ENCODE measurements at places on chromosomes 4 and X.

DNA sequence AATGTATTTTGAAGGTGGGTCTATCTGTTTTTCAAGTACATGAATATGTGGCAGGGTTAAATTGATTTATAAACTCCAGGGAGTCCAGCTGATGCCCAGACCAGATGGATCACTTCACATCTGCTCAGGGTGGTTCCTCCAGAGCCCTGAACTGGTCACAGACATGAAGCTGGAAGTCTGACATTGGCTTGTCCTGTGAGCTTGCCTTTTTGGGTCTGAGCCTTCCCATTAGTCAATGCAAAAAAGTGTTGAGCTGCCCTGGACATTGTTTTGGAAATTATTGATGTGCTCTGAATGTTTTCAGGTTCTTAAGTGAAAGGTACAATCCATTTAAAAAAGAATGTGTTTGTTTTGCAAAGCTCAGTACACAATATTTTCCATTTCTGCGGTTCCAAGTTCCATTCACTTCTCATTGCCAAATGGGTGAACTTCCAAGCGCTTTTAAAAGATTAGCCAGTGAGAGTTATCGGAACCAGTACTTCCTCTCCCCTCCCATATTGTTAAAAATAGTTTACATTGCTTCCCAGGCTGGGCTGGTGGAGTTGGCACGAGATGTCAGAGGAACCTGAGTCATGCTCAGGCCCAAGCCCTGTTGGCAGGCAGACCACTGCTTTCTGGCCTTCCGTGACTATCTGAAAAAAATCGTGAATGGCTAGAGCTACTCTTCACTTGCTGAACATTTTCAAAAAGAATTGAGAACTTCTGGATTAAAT lies 52.1 kb downstream of the PDGFRA start:
- DNase-seq = no peak

DNA sequence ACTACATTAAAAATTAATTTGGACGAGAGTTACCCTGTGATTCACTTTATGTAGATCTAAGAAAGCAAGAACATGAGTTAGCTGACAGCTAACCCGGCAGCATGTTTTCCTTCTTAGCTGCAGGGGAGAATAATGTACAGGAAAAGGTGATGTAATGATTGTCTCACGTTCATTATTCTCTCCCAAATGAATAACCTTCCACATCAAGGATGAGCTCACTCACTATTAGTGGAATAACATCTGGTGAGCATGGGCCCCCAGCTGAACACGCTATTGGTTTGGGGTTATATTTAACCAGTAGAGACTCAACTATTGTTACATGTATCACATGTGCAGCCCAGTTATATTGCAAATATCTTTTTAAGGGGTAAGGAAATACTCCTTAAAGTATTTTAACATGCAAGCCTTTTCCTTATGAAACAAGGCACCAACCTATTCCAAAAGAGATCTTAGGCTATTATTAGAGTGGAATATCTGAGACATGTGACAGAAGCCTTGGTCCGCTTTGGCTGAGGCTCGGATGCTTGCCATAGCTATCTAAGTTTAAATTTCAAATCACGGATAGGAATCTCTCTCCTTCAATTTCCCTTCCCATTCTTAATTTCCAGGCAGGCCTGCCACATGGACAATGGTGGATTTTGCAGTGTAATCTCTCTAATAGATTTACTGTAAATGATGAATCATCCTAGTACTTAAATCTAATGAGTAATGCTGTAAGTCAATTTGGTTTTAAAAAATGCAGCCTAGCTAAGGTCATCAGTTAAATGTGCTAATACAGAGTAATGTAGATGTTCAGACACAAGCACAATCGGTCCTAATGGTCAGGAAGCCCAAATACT lies 99.0 kb upstream of the OTUD4 start:
- DNase-seq = no peak

GRCh38 chr4:152678841-152679240 lies 956 bp downstream of the TMEM154 start:
- DNase-seq = no peak

DNA sequence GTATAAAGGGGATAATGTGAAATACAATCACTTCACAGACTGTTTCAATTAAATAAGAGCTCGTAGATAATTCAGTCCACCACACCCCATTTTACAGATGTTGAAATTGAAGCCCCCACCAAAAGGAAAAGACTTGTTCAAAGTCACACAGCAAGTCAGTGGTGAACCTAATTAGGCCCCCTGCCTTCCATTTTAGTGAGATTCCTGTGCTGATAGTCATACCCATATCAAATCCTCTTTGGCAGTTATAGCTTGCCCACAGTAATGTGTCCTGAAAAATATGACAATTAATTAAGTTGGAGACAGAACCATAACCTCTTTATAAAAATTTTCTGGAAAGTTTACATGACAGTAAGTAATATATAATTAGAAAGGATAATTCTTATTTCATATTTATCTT lies 58.0 kb downstream of the AR start:
- DNase-seq = no peak

DNA sequence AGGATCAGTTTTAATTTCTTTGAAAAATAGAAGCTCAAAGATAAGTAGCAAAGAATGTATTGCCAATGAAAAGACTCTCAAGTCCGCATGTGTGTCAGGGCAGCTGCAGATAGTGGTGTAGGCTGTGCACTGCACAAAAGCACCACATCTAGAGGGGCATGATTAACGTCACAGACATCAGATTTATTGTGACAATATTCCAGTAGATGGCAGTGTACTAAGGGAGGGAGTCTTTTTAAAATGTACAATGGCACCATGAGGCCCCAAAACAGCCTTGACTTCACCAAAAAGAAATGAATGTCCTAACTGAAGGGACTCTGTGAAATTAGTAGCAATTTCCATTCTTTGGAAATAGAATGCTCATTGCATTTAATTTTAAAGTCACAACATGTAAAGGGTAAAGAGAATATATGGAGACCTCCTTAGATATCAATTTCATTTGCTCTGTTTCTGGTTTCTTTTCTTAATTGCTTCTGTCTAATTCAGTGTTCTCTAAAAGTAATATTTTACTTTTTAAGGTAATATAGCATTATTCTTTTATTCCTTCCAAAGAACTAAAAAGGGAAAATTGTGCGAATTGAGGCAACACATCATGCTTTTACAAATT lies 98.4 kb downstream of the ZNF827 start:
- DNase-seq = no peak

- DNase-seq = no peak
These were observed 98.6 kb upstream of the NR3C2 start for GRCh38 chr4:148540622-148541326.

GRCh38 chr4:182306792-182307507 lies 63.7 kb downstream of the TENM3 start:
- DNase-seq = no peak

DNA sequence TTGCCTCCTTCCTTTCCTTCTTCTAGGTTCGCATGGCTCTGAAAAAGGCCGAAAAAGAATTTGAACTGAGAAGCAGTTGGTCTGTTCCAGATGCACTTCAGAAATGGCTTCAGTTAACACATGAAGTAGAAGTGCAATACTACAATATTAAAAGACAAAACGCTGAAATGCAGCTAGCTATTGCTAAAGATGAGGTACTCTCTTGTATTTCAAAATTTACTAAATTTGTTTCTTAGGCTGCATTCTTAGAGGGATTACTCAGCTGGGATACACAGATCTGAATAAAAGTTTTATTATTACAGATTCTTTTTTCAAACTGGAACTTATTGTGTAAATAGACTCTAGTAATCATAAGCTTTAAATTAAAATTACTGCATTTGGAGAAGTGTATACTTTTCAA lies 146.9 kb downstream of the STIM2 start:
- no peak for DNase-seq

GRCh38 chrX:147912093-147912801 lies 528 bp downstream of the FMR1 start:
- peak; percentile 1 for DNase-seq

DNA sequence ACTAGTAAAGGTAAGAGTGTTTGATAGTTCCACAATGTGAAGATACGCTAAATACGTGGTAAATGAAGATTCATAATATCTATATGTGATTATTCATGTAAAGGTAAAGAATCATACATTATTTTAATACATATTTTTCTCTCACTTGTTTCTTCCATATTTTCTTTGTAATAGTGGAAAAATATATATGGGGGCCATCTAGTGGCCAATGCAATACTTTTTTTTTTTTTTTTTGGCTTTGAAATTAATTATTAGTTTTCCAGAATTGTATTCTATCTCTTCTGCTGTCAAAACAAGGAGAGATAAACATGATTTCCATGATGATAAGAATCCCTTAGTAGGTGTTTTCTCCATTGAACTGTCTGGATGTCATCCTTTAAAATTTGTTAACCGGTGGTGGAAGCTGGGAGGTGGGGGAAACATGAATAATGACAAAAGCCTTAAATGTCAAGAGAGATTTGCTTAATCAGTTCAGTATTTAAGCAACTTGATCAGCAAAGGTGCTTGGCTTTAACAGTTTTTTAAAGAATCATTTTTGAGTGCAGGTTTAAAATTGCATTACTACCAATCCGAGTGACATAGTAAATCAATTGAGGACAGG lies 508.7 kb upstream of the HTR2C start:
- no peak for DNase-seq

DNA sequence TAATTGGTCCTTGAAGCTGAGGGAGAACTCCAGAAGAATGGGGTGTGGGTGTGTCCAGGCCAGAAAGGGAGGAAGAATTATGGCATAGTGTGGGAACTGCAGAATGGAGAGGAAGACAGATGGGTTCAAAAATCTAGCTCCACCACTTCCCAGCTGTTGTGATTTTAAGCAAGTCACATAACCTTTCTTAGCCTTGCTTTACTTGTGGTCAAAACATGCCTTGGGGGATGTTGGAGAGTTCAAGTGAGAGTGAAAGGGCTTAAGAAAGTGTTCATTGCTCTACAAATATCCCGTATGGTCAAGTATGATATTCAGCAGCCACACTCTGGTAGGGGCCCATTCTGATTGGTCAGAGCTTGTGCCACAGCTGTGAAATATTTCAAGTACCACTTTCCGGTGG lies 15.0 kb upstream of the STARD8 start:
- no peak for DNase-seq

- DNase-seq = no peak
These were observed 1197.3 kb downstream of the TECRL start for GRCh38 chr4:63211776-63212479.

DNA sequence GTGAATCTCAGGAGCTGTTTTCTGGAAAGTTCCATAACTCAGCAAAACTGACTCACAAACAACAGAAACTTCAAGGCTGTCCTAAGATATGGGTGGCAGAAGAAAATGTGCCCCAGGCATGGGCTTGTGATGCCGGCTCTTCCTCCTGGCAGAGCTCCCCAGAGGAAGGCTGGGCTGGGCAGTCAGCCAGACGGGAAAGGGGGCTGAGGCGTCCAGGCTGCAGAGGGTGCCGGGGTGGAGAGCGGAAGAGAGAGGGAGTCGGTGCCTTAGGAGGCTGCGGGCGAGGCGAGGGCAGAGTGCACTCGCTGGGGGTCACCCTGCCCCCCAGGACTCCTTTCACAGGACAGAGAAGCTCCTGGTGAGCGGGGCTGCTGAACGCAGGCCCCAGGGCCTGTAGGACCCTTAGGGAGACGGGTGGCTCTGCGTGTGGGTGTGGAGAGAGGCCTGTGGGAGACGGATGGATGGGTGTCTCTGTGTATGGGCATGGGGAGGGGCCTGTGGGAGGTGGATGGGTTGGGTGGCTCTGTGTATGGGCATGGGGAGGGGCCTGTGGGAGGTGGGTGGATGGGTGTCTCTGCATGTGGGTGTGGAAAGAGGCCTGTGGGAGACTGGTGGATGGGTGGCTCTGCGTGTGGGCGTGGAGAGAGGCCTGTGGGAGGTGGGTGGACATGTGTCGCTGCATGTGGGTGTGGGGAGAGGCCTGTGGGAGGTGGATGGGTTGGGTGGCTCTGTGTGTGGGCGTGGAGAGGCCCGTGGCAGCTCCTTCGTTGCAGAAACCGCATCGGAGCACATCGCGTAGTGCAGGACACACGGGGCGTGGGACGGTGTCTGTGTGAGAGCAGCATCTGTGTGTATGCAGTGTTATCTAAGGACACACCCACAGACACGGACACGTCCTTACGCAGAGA lies 15.9 kb downstream of the PCGF3 start:
- no peak for DNase-seq

DNA sequence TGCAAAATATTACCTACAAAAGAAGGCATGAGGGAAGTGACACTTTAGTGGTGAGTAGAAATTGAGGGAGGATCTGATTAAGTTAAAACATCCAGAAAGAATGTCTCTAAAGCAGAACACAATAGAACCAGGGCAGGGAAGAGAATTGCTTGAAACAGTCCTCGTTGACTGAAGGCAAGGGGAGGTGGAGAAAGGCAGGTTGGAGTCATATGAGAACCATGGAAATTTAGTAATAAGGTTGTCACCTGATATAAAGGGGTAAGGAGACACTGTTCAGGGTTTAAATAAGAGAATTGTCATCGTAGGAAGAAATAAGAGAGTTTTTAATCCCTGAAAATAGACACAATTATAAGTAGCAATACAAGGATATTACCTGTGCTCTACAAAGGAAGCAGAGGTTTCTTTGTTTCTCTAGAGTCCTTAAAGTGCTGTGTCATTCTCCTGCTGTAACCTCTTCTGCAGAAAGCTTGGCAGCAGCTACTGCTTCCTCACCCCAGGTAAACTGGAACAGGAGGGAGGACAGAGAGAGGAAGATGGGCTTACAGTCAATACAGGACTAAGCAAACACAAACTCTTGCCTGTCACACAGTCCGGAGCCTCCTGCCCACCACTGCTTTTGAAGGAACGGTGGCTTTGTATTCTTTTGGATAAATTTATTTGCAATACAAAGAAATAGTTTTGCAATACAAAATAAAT lies 258.4 kb downstream of the PPARGC1A start:
- DNase-seq = no peak

GRCh38 chrX:154791467-154791866 lies 13.8 kb downstream of the MPP1 start:
- no peak for DNase-seq

DNA sequence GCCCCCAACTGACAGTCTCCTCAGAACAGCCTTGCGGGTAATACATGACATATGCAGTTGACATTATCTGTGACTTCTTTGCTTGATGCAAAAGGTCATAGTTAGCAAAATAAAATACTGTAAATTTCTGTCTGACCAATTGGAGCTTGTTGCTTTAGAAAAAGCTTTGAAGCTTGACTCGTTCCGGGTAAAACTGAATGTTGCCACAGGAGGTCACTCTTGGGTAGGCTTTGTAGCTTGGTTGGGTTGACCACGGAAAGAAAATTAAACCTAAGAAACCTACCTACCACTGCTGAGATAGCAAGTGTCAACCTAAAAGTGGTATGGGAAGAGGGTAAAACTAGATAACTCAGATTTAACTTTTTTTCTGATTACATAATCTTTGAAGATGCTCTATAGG lies 23.2 kb downstream of the PRPS2 start:
- no peak for DNase-seq

- DNase-seq = no peak
These were observed 1.3 kb upstream of the S100P start for GRCh38 chr4:6692379-6692778.

- DNase-seq = no peak
These were observed 10.1 kb upstream of the ARAP2 start for GRCh38 chr4:36254371-36254770.

GRCh38 chr4:5338531-5338930 lies 287.3 kb downstream of the STK32B start:
- no peak for DNase-seq

DNA sequence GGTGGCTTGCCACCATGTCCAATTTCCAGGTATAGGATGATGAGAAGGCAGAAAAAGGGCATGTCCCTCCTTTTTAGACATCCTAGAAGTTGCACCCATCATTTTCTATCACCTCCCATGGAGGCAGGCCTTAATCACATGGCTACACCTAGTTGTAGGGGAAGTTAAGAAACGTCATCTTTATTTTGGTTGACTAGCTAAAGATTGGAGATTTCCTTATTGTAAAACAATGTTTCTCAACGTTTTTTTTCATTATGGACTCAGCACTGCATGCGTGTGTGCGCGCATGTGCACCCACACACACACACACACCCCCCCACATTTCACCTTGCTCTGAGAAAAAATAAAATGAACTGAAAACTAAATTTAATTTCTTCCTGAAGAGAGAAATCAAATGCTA lies 2.0 kb upstream of the CXCL9 start:
- no peak for DNase-seq
